ENCODE measurements at places on chromosomes 11 and 22.

DNA sequence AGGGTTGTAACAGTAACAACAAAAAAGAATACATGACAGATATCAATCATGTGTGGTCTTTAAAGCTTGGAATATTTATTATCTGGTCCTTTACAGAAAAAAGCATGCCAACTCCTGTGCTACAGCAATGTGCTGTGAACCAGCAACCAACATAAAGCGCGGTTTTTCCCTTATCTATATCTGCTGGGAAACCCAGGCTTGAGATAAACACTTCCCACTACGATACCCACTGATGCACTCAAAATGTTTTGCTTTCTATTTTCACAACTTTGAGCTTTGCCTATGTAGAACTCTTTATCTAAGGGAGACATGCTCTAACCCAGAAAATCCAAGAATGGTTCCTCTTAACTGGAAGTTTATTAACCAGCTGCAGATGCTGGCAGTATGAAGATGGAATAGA is 19.0 kb downstream of the ZBED5 start:
- DNase-seq: no peak

DNA sequence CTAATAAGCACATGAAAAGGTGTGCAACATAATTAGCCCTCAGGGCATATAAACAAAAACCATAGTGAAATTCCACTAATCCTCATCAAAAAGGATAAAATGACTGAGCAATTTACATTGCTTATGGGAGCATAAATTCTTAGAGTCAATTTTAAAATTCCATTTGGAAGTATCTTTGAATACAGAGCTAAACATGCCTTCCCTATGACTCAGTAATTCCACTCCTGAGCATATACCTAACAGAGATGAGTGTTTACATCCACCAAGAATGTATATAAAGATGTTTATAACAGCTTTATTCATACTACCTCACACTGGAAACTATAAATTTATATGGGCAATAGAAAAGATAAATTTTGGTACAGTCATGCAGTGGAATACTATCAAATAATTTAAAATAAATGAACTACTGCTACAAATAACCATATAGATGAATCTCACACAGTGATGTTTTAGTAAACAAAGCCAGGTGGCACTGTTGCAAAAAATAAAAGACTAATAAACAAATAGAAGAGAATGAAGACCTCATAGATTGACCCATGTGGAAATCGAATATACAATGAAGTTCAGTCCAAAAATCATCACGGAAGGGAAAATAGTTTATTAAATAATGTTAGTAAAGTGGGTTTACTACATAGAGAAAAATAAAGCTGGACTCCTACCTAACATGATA is 8.2 kb upstream of the OR2D2 start:
- no peak for DNase-seq

GRCh38 chr11:70727899-70728620 is 329.7 kb downstream of the CTTN start:
- no peak for DNase-seq

DNA sequence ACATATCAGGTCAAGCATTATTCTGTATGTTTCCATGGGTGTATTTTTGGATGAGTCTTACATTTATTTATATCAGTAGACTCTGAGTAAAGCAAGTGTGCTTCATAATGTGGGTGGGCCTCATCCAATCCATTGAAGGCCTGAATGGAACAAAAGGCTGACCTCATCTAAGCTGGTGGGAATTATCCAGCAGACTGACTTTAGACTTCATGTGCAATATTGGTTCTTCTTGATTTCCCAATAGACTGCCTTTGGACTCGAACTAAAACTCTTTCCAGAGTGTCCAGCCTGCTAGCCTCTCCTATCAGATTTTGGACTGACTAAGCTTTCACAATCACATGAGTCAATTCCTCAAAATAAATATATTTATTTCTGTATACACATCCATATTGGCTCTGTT is 116.2 kb downstream of the KIF18A start:
- no peak for DNase-seq

GRCh38 chr22:46159212-46159611 is 8.9 kb downstream of the PPARA start:
- no peak for DNase-seq

Data from stimulated activated CD8-positive, alpha-beta memory T cell treated with anti-CD3 and anti-CD28 coated beads, Interleukin-7, amount 100 ng/mL, for 1 hour (primary cell).